ENCODE measurements at places on chromosomes 11 and 22.

DNA sequence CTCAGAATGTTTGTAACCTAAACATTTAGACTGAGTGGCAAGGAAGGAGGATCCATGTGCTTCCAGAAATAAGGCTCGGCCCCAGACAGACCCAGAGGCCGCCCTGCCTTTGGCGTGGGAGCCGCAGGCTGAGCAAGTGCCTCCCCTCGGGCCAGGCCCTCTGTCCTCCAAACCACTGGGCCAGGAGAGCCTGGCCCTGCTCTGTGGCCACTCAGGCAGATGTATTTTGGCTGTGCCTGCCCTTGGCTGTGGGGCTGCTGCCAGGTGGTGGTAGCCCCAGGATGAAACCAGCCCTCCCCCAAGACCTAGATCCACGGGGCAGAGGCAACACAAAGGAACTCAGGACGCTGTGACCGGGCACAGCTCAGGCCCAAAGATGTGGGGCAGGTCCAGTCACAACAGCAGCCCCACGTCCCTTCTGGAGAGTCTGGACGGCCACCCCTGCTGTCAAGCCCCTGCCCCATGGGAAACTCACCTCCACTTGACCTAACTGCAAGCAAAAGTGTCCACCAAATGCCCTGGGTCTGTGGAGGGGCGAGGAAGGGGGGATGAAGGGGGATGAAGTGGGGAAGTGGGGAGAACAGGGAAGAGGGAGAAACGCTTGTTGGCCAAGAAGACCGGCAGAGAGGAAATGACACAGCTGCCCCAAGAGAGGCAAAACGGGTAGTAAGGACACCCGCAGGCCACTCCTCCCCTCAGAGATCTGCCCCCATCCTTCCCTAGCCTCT lies 24.0 kb downstream of the PISD start:
- DNase-seq, result no peak

- DNase-seq, result no peak
Measured at GRCh38 chr11:125446279-125446678, 49.8 kb downstream of the FEZ1 start.

DNA sequence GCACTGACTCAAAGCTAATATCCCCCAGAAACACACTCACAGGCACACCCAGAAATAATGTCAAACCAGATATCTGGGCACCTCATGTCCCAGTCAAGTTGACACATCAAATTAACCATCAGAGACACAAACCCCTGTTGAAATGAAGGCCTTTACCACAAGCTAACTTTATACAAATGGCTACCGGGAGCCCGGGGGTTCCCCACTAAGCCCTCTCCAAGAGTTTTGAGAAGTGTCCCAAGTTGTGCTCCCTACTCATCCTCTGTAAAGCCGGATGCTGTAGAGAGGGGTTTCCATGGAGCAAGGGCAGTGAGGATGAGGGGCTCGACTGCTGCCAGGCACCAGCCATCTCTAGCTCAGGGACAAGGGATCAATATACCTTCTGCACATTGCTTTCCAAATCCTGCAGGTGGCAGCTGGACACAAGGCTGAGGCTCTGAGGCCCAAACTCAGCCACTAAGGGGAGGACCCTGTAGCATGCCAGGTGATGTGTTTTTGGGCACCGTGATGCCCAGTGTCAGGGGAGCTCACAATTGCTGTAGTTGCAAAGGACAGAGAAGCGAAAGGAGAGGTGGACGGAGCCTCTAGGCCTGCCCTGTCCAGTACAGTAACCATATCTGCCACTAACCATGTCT lies 145.7 kb downstream of the TTC17 start:
- DNase-seq, result peak; percentile 7

DNA sequence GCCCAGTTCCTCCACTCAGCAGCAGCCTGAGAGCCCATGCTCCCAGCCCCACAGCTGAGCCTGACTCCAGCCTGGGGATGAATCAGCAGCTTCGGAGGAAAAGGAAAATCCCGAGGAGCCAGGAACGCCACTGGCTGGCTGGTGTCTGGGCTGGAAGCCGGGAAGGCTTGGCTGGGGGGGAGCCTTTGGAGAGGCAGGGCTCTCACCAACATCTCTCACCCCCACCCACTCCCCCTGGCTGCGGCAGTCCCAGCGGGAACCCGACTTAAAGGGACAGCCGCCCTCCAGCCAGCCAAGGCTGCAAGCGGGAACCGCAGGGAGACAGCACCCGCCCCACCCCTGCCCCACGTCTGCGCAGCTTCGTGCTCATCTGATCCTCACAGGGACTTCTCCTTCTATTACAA lies 28.4 kb downstream of the KIAA0930 start:
- DNase-seq, result peak; percentile 43
